NCI-H524 treated with DMSO at 0.1 percent for 48 hours (cell line): ENCODE measurements at places on chromosomes 6 and 20.
A peak's percentile ranks its signal among the peaks of the same experiment; 100 is the strongest.

- no peak for DNase-seq
These were observed 92.4 kb downstream of the ASXL1 start for GRCh38 chr20:32450484-32451061.

DNA sequence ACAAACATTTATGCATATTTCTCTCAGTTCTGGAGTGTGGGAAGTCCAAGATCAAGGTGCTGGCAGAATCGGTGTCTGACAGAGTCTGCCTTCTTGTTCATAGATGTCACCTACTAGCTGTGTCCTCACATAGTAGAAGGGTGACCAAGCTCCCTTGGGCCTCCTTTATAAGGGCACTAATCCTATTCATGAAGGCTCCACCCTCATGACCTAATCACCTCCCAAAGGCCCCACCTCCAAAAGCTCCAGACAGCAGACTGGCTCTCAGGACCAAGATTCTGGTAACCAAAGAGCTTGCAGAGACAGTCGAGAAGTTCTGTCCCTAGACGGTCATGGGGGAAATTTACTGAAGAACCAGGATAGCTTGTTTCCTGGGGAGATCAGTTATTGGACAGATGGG, 139.1 kb downstream of the COL9A1 start:
- no peak for DNase-seq

DNA sequence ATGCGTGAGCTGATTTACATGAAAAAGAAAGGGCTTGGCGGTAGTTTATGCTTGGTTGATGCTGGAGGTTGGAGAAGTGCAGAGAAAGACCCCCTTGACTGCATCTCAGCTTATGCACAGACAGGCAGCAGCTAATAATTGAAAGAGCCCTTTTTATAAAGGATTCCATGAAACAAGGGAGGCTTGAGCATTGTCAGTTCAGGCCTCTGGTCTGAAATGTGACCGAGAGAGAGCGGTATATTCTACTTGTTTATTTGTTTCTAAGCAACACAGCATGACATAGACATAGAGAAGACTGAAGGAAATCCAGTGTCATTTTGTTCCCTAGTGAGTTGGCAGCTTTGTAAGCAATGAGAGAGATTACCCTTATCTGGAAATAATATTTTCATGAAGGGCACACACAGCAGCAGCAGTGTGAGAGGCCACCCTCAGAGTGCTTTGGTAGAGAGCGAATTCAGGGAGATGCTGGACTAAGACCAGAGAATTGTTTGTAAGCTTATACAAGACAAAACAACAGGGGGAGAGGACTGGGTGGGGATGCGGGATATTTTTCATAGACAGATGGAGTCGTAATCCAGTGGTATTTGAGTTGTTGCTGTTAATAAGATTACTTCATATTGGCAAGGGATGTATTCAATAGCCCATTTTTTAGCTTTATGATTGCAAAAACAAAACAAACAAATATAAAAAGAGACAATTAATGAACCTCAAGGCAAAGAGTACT, 34.6 kb upstream of the LAMA2 start:
- peak; percentile 53 for DNase-seq

GRCh38 chr6:20696676-20697075, 162.4 kb downstream of the CDKAL1 start:
- no peak for DNase-seq

GRCh38 chr6:169592558-169592957, 109.3 kb downstream of the WDR27 start:
- no peak for DNase-seq

- no peak for DNase-seq
These were observed 899.0 kb downstream of the TFAP2A start for GRCh38 chr6:9515633-9516606.

DNA sequence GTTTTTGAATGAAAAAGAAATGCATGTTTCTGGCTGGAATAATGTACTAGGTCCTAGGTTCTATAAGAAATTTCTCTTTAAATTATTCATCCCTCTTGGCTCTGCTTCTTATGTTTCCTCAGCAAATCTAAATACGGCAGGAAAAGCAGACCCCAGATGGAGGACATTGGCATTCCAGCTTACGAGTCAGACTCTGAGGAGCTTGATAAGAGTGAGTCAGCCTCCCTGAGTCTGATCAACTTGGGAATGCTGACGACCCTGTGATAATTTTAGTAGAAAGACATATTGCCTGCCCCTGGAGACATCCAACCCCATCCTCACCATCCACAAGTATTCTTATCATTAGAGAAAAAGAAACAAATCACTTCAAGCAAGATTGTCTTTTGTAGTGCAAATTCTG, 509.7 kb upstream of the MARCKS start:
- no peak for DNase-seq

GRCh38 chr6:90409700-90410099, 113.1 kb upstream of the BACH2 start:
- no peak for DNase-seq

GRCh38 chr6:47380251-47380650, 70.5 kb upstream of the TNFRSF21 start:
- DNase-seq = no peak

DNA sequence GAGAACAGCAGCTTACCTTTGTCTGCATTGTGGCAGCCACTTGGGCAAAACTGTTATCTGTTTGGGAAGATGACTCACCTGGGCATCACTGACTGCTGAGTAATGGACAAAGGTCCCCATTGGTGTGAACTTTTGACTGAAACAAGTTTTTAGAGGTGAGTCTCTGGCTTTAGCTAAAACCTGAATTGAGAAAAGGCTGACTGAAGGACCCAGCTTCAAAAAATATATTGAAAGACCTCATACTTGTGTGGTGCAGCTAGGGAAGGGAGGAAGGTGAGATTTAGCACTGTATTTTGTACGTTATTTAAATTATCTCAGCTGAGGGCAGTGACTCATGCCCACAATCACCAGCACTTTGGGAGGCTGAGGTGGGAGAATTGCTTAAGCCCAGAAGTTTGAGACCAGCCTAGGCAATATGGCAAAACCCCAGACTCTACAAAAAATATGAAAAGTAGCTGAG, 4.5 kb upstream of the CITED2 start:
- DNase-seq = no peak

GRCh38 chr20:62475027-62475771, 596 bp downstream of the GATA5 start:
- DNase-seq = no peak

DNA sequence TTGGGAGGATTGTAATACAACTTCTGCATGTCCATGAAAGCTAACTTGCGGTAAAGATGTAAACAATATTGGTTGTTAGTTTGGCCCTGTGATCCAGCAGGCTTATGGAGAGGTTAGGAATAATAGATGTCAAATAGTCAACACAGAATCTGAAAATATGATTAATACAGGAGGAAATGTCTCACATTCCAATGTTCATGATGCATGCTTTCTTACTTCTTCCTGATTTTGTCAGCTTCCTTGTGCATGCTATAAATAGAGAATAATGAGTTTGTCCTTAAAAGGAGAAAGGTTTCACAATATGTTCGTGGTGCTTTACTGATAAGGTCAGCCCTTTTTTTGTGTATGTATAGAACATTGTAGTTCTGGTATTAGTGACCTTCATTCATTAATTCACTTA, 136.7 kb downstream of the MMUT start:
- DNase-seq = no peak

DNA sequence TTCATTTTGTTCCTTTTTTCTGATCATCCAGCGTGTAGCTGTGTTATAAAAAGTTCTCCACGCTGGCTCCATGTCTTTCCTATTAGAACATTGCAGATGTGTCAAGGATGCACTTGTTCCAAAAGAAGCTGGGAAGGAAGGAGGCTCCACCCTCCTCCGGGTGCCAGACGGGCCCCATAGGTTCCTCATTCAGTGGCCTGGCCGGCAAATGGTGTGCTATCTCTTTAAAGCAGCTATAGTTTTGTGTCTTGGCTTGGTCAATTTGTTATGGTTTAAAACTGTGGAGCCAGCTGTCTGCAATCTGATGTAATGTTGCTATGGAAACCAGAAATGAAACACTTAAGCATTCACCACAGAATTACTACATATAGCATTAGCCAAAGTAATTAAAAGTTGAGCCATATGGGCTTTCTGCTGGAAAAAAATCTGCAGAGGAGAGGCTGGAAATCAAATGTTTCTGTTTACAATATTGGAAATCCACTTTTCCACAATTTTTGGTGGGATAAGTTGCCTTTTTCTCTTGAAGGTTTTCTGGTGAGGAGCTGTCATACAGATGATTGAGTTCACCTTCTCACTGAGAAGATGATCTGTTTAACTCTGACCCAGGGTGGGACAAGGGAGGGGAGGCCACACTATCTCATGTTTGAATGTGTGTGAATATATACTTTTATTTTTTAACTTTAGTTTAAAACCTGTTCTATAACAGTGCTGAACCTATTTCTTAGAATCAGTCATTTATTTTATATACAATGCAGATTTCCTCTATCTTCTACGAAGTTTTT, 167.4 kb downstream of the SASH1 start:
- DNase-seq = peak; percentile 95

DNA sequence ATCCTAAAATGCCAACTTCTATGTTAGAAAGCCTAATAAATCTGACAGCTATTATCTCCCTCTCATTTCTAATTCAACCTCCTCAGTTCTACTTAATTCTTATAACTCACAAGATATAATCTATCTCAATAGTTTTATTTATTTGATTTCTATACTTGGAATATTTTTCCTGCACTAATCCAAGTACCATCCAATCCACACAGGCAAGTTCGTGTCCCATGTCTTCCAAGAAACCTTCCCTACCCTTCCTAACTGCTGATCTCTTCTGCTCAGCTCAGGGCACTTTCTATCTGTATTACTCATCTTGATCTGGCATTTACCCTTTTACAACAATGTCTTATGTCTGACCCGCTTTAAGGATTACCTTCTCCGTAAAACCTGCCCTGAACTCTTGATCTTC, 18.2 kb downstream of the NCOA5 start:
- no peak for DNase-seq

DNA sequence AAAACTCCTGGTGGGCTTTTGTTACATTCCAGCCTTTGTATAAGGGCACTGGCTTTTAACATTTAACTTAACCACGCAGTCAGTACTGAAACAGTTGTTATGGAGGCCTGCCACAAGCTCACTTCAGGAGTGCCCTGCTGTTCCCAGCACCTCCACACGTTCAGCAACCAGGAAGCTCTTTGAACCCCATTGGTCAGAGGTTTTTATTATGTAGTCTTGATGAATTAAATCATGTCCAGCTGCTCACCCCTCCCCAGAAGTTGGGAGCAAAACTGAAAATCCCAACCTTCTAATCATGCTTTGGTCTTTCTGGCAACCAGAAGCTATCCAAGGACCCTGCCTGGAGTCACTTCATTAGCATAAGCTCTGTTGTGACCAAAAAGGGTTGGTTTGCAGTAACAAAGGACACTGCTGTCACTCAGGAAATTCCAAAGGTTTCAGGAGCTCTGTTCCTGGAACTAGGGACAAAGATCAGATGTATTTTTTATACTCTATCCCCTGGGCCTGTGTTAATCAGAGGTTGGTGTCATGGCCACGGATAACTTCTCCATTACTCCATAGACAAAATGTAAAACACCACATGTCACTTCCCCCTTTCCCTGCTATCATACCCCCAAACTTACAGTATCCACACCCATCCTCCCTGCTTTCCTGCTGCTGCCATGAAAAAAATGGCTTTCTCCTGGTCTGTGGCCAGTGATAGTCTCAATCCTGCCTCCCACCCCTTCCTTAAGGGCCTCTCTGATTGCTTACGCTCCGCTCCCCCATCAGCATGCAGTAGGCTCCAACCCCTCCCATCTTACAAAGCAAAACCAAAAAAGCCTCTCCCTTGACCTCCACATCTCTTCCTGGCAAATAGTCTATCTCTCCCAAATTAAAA, 3.1 kb downstream of the ARMC12 start:
- DNase-seq = no peak

GRCh38 chr6:144710207-144710606, 425.1 kb downstream of the UTRN start:
- no peak for DNase-seq

DNA sequence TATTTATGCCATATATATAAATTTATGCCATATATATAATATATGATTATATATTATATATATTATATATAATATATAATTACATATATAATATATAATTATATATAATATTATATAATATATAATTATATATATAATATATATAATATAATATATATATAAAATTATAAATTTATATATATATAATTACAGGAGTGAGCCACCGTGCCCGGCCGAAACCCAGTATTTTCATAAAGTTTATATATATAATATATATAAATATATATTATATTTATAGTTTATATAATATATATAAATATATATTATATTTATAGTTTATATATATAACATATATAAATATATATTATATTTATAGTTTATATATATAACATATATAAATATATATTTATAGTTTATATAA, 31.6 kb downstream of the NKX2-4 start:
- DNase-seq = no peak

GRCh38 chr6:131058236-131058635, 4.8 kb downstream of the EPB41L2 start:
- DNase-seq = no peak

GRCh38 chr6:113147544-113147943, 709.6 kb upstream of the MARCKS start:
- no peak for DNase-seq

- no peak for DNase-seq
These were observed 60.9 kb downstream of the TFAP2C start for GRCh38 chr20:56689852-56690485.

GRCh38 chr6:123000244-123000770, 4.3 kb downstream of the CLVS2 start:
- DNase-seq = no peak

- no peak for DNase-seq
These were observed 639.2 kb downstream of the RFPL4B start for GRCh38 chr6:112986321-112986720.

DNA sequence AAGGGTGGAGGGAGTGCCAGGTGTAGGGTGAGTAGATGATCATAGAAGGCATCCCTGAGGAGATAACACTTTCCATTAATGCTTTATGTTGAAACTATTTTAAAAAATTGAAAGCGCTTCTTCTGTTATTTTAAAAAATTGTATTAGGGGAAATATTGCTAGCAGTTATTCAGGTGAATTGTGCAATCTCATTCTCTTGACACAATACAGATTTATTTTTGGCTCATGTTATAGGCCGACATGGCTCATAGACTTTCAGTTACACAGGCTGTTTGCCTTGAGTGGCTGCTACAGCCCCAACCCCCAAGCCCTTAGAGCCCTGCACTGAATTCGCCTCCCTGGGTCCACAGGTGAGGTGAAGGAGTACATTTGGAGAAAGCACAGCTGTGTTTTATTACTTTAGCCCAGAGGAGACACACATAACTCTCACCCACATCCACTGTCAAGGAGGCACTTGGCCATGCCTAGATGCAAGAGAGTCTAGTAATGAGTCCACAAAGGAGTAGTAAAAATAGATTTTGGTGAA, 228.2 kb downstream of the RFPL4B start:
- no peak for DNase-seq

DNA sequence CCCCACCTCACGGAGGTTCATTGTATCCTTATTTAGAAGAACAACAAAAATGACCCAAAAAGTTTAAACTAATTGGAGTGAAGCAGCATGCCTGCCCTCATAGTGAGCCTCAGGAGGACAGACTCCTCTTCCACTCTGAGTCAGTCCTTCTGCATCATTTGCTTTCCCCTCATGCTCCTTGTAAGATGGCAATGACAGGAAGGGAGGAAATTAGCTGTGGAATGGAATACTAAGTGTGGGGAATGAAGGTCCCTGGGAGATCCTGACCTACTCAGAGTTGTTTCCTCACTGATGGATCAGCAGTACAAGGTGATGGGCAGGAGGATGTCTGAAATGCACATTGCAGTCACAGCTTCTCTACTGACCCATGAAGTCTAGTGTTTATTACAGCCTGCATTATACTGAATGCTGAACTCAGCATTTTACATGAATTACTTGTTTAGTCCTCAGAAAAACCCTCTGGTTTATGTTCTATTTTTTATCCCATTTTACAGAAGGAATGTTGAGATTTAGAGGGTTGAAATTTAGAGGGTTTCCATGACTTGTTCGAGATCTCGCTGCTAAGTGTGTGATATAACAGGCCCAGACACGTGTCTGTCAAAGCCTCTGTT, 212.0 kb upstream of the PCSK2 start:
- no peak for DNase-seq
